ENCODE measurements at places on chromosomes 7 and 10.

- DNase-seq = no peak
Observed at GRCh38 chr10:110411047-110411410, 86.7 kb upstream of the DUSP5 start.

- no peak for DNase-seq
Observed at GRCh38 chr10:88198023-88198422, 334.6 kb downstream of the PTEN start.

DNA sequence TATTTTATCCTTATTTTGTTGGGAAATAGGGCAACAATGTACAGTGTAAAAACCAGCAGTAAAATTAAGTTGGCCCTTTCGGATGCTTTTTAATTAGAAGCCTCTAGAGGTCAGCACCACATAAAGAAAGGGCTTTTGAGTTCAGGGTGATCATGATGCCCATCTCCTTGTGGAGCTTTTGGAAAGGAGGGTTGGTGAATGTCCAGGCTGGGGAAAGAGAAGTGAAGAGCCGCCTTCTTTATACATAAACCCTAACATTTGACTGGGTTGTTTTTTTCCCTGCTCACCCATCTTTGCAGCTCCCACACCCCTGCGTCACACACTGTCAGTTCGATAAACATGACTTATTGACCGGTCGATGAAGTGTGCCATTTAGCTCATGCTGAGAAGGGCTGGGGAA is 29.8 kb downstream of the MTURN start:
- peak; percentile 56 for DNase-seq

DNA sequence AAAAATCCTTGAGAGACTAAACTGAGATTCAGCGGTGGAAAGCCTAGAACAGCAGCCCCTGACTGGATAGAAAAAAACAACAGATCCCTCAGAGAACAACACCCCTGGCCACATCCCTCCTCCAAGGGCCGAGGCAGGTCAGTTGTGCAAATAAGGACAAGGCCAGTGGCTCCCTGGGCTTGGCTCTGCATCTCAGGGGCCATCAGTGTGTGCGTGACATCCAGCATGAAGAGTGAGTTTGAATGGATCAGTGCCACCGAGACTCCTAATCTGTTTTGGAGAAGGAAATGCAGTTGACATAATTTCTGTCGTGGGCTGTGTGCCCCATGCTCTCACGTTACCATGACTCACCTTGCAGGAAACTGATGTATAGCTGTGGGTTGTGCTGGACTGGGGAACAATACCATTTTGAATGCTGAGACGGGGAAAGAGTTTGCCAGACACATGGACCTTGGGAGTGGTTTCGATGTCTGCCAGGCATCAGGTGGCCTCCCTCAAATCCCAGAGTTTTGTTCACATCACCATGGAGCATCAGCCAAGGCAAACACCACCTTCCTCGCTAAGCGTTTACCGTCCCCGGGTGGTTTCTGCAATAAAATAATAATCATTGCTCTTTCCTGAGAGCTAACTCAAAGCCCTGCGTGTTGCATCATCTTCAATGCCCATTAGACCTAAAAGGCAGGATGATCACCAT is 153.2 kb upstream of the FZD8 start:
- DNase-seq = no peak

- no peak for DNase-seq
Observed at GRCh38 chr10:50809596-50809995, 69.9 kb downstream of the ASAH2B start.

DNA sequence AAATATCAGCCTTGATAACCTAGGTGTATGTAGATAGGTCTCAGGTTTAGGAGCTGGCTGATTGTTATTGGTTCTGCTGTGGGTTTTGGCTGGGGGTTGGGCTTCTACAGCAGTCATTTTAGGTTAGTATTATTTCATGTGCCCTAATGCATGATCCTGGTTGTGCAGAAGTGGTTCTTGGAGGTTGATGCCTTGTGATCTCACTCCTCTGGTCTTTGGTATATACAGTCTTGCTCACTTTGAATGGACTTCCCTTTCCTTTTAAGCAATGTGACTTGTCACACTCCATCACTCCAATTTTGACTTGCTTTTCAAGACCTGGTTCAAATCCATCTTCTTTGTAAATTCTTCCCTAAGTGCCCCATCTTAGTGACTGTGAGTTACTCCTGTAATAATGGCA is 188.9 kb downstream of the LRMDA start:
- no peak for DNase-seq

- DNase-seq = no peak
Observed at GRCh38 chr7:20019757-20020432, 197.3 kb downstream of the MACC1 start.

DNA sequence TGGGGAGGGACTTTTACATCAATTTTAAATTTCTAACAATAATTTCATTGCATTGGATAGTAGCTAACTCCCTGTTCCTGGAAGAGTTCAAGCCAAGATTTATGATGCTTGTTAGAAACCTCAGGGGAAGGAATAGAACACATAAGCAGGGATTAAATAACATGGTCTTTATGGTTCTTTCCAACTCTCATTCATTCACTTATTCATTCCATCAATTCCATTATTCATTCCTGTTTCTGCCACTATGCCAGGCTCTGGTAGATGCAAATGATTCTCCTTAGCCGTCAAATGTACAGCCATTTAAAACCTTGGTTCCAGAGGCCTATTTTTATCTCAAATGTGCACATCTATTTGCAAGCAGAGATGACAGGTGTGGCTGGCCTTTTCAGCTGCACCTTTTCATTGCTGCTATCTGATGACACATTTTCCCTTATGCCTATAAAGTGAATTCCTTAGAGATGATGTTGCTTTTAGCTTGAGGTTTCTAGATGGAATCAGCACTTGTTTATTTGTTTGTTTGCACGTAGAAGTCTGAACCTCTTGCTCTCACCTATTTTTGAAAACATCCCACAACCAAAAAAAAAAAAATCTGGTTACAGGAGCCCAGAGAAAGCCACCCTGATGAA is 205.7 kb upstream of the IGFBP3 start:
- no peak for DNase-seq

GRCh38 chr7:139772873-139773272 is 4.9 kb downstream of the HIPK2 start:
- no peak for DNase-seq

DNA sequence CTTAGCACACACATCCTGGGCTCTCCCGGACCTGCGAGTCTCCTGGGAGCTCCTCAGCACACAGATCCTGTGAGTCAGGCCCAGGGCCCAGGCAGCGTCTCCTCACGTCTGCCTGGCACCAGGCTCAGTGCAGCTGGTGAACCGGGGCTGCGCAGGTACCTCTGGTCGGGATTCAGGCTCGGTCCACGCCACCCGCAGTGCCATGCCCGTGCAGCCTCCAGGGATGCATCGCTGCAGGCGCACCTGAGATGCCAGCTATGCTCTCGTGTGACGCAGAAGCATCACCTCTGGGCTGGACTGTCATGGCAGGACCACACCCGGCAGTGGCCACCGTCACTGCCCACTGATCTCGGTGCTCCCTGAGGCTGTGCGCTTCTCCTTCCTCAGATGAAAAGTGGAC is 52.0 kb downstream of the NKX6-2 start:
- DNase-seq = no peak

- DNase-seq = no peak
Observed at GRCh38 chr10:93542358-93542791, 24.1 kb upstream of the FFAR4 start.
